ENCODE measurements at places on chromosomes 16 and 17.

DNA sequence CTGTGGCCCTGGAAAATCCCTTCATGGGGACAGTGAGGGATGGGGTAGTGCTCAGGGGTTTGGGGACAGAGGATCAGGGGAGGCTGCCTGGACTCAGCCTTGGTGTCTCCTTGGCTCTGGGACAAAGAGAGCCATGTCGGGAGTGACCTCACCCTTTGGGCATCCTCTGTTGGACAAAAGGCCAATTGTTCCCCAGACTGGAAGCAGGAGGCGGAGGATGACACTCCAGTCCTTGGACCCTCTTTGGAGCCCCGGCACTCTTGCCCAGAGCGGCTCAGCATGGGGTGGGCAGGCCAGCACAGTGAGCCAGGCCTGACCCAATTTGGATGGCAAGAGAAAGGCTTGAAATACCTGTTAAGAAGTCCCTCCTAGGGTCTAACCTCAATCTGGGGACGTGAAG, 39.4 kb upstream of the PHB1 start:
- DNase-seq = no peak

- no peak for DNase-seq
Measured at GRCh38 chr17:40015005-40015997, at the start of gene CSF3. Gene CSF3, plus strand, starts transcription at chr17:40015440. Its CDS starts 35 bp downstream, at chr17:40015475.

GRCh38 chr16:4032768-4033167, 83.5 kb downstream of the ADCY9 start:
- DNase-seq = no peak

DNA sequence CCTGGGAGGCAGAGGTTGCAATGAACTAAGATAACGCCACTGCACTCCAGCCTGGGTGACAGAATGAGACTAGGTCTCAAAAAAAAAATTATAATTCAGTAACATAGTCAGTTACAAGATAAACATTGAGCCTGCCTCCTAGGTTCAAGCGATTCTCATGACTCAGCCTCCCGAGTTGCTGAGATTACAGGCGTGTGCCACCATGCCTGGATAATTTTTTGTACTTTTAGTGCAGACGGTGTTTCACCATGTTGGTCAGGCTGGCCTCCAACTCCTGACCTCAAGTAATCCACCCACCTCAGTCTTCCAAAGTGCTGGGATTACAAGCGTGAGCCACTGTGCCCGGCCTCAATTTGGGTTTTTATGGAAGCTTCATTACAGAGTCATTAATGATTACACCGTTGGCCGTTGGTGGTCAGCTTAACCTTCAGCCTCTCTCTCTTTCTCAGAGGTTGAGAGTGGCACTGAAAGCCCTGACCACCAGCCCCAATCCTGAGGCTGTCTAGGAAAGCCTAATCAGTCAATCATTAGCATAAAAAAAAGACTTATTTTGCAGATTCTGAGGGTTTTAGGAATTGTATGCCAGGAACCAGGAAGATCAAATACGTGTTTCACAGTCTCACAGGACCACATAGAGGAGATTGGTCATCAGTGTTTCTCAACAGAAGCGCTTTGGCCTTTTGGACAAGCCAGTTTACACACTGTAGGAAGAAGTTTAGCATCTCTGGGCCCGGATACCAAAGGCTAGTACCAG, 1.3 kb upstream of the LRRC37A3 start:
- DNase-seq = no peak

- no peak for DNase-seq
Measured at GRCh38 chr17:40516581-40517285, 15.3 kb upstream of the TNS4 start.

GRCh38 chr16:23957287-23957686, 121.5 kb downstream of the PRKCB start:
- DNase-seq = no peak

GRCh38 chr16:24853169-24853824, 7.5 kb downstream of the SLC5A11 start:
- no peak for DNase-seq

Measured in BE2C (cell line).